ENCODE measurements at places on chromosomes 12 and 14.

GRCh38 chr14:34867199-34867598 lies 8.0 kb downstream of the BAZ1A start:
- no peak for DNase-seq

DNA sequence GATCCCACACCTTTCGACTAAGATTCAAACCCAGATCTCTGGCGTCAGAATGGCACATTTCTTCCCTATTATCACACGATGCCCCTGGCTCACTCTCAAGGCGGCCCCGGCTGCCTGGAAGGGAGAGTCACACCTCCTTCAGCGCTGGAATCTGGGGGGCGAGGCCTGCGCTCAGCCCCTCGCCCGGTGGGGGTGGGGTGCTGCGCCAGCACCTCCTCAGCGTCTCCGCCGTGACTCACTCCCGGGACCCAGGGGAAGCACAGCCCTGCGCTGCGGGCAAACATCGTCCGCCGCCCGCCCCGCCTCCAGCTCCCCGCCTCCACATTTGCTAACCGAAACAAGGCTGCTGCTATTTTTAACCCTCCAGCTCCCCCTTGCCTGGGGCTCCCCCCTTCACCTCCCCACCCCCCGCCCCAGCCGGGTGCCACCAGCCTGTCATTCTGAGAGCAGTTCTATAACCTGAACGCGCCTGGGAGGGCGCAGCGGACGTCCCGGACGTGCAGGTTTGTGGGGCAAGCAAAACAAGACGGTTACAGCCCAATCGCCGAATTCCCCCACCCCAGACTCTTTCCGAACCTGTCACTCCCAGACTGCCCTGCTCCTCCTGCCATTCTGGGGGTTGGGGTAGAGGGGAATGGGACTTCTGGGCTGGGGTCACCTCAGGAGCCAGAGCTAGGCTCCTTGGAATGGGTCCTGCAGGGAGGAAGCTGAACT lies 6.7 kb downstream of the HDAC7 start:
- DNase-seq: no peak

DNA sequence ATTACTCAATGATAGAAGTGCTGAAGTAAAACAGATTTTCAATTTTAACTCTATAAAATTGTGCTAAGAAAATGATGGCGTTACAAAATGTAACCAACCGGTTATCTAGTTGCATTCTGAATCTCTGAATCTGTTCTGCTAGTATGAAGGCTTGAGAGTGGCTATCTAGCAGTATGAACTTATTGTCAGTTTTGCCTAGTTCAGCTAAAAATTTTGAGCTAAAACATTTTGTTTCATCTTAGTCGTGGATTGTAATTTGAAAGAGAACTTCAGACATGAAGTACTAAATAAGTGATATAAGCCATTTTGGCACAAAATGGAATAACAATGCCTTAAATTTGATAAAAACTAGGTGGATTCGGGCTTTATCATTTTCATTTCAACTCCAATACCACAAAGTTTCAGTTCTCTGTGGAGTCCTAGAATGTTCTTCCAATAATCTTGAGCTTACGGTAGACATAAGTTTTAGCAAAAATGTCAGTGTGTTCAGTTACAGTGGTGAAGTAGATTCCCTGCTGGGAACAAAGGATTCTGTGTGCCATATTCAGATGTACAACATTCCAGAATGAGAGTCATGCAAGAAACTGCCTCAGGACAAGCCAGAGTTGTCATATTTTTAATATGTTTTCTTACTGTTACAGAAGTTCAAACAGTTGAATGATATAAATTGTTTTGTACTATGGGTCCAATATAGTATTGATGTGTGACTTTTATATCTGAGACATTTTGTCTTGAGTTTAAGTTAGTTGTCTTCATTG lies 28.1 kb downstream of the ATP6V1D start:
- DNase-seq: no peak

DNA sequence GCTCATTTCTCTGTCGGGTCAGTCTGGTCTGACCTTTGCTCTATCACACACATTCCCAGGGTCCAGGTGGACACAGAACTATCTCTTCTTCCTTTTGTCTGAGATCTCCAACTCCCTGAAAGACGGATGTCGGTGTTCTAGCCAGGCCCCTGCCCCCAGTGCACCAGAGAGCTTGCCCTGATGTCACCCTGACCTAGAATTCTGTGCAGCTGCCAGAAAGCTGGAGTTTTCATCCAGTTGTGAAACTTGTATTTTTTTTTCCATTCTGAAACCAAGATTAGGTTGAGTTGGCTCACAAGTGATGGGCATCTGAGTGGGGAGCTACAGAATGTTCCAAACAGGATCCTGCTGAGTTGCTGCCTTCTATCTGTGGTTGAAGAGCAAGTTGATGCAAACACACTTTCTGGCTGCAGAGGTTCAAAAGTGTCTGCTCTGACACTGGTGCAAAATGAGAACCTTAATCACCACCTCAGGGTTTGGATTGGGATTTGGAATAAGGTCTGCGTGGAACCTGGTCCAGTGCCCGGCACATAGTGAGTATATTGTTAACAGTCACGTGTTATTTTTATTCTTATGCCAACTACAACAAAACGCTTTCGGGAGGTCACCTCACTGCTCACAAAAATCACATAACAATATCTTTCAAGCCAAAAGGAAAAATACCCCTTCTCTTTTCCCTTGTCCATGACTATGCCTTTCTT lies 211.5 kb downstream of the SLC15A4 start:
- DNase-seq: no peak

DNA sequence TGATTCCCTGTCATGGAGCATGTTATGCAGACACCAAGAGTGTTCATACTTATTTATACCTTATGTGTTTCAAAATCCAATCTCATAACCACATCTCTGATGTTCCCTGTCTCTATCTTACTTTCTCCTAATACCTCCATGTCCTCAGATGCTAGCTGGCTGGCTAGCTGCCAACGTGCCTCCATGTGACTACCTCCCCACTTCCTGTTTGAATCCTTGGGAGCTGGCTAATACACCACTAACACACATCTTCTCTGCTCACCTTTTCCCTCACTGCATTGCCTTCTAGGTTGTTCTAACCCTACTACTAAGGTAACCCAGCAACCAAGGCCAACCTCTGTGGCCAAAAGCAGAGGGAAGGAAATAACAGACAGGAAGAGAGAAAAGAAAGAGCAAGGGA lies 27.3 kb downstream of the TTC5 start:
- no peak for DNase-seq
